Stimulated activated CD8-positive, alpha-beta memory T cell treated with anti-CD3 and anti-CD28 coated beads, Interleukin-12 subunit alpha, Interleukin-12 subunit beta, amount 100 ng/mL, for 4 hours (primary cell): ENCODE measurements at places on chromosomes 5 and 9.

GRCh38 chr9:77598524-77598923, 49.6 kb downstream of the GNA14 start:
- no peak for DNase-seq

GRCh38 chr5:118968406-118968911, 19.9 kb downstream of the DTWD2 start:
- no peak for DNase-seq

DNA sequence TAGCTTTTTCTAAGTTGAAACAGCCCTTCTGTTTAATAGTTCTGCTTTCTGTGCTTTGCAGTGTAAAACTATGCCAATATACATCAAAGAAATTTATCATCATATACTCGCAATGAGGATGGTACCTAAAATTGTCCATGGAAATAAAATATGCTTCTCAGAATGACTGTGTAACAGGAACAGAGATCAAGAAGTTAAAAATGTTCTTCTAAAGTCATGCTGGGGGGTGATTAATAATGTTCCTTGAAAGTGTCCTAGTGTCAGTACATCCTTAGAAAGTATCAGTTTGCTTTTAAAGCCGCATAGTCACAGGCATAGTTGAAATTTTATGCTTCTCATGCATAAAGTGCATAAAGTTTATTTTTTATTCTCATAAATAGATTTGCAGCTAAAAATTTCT, 4.0 kb upstream of the LRRC70 start:
- DNase-seq = no peak

- DNase-seq = no peak
These were observed 68.5 kb downstream of the DROSHA start for GRCh38 chr5:31463351-31463750.

DNA sequence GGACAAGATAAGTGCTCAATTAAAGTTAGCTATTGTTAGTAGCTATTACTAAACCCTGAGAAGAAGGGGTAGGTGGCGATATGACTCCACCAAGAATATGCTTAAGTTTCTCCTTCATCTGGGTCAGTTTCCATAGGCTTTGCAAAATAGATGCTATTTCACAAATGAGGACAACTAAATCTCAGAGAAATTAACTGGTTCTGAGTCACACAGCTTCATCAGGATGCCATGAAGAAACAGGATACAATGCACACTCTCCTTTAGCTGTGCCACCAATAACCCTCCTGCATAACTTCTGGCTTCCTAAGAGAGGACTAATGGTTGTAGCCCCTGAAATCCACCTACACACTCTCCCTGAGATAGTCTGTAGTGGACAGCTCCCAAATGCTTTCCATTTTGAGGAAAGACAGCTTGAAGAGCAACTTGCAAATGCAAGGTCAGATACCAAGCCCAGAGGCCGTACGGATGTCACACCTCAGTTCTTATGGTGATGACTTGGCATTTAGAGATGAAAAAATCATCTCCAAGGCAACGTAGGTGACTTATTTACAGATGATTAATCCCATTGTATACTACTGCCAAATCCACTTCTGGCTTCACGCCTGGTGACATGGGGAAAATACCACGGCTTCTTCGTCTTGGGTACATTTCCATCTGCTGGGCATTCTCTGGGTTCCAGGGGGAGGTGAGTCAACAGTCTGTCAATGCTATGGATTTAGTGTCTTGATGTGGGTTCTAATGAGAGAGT, 251.4 kb upstream of the IL12B start:
- no peak for DNase-seq

GRCh38 chr5:136034984-136035383, 6.2 kb downstream of the TGFBI start:
- no peak for DNase-seq
